A549 treated with ZK216348 at 1 μM for 4 hours (cell line): ENCODE measurements at places on chromosomes 4 and X. TPM values are rescaled to one million over a fixed set of nuclear protein-coding genes. Genes with fewer than 3 reads are reported as not detected.

Gene SSX3
- not detected in 5 replicates for total RNA-seq

Gene TMSB15A
- total RNA-seq: 0.61 to 0.85 TPM (median 0.62 TPM) in 3 of 5 replicates, not detected in the others

Gene NPY2R
- total RNA-seq: not detected in 5 replicates

Gene RPL36A
- 2,300 to 3,614 TPM (median 2,500 TPM) in 5 replicates for total RNA-seq

Gene P2RY4
- not detected in 5 replicates for total RNA-seq
